Activated CD4-positive, alpha-beta T cell treated with anti-CD3 and anti-CD28 coated beads, Interleukin-10, Interleukin-2, amounts not matched to agents 100 ng/mL and 50 ng/mL, durations not matched to agents 16 hours and 8 hours (primary cell): ENCODE measurements at places on chromosomes 12 and 14.

GRCh38 chr14:56875104-56875675 lies 64.9 kb upstream of the OTX2 start:
- DNase-seq = no peak

DNA sequence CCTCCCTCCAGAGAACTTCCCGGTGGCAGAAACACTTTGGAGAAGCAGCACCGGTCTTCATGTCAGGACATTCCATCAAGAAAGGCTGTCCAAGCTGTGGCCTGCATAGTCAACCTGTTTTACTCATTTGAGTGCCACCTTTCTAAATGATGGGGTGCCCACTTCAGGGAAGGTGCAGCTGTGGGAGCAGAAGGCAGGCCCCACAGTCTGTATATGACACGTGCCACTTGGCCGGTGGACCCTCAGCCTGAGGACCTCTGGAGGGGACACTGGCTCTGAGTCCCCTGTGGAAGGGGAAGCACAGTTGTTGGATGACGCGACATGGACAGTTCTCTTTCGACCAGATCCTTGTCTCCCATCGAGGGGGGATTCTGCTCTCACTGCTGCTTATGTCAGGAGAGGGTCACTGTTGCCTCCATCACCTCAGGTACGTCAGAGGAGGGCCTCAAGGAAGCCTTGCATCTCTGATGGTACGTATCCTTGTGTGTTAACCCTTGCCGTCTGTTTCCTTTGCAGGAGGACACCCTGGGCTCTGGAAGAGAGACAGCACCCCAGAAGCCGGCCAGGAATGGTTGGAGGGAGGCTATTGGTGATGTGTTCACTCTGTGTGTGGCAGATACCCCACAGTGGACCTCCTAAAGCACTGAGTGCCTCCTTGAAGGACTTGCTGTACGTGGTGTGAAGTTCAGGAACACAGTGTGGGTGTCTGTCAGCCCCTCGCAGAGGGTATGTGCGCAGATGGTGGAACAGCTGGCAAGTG lies 132.1 kb upstream of the RTL1 start:
- no peak for DNase-seq

DNA sequence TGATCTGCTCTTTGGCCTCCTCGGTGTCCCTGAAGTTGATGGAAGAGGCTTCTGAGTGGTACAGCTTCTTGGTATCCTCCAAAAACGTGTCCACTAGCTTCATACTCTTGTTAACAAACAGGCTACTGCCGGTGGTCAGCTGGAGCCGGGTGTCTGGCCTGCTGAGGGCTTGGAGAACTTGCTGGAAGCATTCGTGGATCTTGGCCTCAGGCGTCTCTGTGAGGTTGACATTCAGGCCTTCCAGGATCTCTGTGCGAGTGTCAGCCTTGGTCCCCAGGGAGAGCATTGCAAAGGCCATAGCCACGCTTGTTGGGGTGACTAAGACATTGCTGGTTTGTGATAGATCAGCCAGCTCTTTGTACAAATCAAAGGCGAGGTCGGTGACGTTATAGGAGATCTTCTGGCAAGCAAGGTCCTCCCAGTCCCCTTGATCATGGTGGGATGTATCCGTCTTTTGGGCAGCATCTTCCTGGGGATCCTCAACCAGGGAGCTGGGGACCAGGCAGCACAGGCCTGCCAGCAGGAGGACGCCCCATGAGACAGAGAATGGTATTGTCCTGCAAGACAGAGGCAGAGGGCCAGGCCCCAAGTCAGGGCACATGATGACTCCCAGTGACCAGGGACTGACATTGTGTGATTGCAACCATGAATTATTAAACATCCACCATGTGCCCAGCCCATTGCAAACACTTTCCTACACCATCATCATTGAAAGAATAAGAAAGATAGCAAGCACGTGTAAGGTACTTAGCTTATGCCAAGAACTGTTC lies 22.1 kb downstream of the SERPINA1 start:
- DNase-seq = no peak

DNA sequence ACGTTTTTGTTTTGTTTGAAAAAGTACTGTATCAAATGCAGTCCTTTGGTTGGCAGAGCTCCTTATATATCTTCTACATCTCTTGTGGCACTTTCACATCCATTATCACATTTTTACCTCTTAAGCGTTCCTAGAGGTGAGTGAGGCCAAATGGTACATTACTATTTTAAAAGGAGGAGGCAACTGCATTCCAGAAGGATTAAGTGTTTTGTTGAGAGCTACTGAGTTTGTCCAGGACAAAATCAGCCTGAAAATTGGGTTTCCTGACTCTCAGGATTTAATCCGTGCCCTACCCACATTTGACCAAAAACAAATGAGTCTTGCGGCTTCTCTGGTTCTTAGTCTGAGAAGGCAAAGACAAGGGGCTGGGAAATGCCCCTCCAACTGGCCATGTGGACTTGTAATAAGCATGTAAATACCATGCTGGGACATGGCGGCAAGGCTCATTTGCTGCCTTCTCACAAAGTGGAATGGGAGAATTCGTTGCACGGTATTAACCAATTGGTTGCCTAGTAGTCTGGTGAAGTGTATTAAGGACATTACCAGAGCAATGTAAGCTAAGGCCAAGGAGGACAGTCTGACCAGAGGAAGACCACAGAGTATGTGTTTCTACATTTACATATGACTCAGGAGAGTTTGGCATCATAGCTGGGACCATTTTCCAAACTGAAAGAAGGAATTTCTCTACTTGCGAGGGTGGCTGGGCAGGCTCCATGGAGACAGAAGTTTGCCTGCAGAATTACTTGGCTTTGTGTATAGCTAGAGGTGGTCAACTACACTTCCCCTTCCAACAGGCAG lies 175.8 kb upstream of the PLXNC1 start:
- DNase-seq = no peak

- DNase-seq = no peak
Measured at GRCh38 chr14:26056036-26056616, 541.7 kb downstream of the NOVA1 start.

DNA sequence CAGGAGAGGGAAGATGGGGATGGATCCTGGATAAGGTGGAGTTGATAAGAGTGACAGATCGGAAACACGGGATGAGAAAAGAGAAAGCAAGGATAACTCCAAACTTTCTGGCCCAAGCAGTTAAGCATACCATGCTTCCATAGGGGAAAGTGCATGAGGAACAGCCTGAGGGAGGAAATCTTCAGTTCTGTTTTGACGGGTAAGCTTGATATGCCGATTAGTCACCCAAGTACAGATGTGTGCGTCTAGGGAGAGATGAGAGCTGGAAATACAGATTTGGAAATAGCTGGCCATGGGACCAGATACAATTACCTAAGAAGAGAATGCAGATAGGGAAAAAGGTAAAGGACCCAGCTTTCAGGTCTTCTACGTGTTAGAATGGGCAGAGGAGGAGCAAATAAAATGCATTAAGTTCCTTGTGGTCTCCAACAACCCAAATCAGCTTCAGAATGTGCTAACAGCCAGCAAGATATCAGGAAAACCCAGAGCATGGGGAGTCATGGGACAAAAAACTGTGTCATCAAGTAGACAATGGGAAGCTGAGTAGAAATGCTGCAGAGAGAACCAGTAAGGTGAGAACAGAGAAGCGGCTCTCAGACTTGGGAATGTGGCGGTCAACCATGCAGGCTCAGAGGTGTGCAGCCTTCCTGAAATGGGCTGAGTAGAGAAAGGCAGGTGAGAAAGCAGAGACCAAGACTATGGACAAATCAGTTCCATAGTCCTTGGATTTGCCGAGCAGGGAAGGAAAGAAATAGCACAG lies 56.3 kb downstream of the PPP1R36 start:
- no peak for DNase-seq

DNA sequence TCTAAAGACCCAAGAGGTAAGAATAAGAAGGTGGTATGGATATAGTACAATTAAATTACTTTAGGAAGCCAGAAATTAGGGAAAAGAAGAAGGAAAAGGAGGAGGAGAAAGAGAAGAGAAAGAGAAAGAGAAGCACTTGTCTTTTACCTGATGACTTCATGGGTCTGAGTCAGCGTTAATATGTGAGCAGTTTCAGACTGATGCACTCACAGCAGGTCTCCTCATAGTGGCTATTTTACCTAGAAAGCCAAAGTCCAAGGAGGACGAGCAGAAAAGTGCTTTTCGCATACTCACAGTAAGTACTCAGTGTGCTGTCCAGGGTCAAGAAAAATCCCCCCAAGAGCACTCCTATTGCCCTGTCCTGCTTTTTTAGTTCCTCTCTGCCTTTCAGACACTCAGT lies 222.1 kb downstream of the C12orf42 start:
- peak; percentile 16 for DNase-seq

- no peak for DNase-seq
Measured at GRCh38 chr12:23446746-23447145, 502.7 kb downstream of the SOX5 start.

DNA sequence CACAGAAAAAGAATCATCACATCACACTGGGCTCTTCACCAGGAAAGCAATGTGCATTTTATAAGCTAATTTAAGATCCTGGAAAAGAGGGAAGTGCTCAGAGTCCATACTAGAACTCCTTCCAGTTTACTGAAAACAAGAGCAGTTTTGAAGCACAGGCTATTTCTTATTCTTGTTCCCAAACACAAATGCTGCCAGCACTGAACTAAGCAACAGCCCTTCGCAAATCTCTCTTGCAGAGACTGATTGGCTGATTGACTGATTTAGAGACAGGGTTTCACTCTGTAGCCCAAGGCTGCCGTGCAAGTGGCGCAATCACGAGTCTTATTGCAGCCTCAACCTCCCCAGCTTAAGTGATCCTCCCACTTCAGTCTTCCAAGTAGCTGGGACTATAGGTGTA lies 44.8 kb downstream of the BCL2L14 start:
- no peak for DNase-seq

GRCh38 chr12:55188974-55189556 lies 31.8 kb upstream of the OR10A7 start:
- peak; percentile 73 for DNase-seq

GRCh38 chr12:61538951-61539350 lies 721.3 kb upstream of the USP15 start:
- no peak for DNase-seq

DNA sequence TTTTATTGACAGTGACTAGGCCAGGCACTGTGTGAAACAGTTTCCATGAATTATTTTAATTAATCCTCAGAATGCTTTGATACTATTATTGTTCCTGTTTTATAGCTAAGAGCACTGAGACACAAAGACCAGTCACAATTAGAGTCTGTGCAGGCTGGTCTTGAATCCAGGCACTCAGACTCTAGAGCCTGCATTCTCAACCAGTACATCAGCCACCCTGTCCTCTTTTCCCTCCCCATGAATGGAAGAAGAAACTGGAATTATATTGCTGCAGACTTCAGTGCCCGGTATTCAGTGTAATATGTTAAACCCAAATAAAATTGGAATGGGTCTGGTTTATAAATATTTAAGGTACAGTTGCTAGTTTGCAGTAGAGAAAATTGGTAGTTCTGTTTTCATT lies 303.0 kb upstream of the RGS6 start:
- DNase-seq = no peak

DNA sequence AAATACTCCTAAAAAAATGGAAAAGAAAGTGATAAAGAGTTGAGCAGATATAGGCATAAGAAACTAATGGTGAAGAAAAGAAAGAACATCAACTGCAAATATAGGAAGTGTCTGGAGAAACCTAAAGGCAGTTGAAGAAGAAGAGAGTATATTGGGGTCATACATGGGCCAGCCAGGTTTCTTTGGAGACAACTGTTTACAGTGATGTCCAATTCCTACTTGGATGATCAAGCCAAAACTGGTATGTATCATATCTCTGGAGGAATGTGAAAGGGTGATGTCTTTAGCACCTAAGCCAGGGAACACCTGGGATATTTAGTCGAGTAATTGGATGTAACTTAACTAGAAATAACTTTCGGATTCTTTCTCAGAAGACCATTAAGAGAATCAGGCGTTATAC lies 129.3 kb upstream of the FLRT2 start:
- no peak for DNase-seq

- DNase-seq = no peak
Measured at GRCh38 chr14:54685286-54685845, 118.4 kb downstream of the SAMD4A start.

DNA sequence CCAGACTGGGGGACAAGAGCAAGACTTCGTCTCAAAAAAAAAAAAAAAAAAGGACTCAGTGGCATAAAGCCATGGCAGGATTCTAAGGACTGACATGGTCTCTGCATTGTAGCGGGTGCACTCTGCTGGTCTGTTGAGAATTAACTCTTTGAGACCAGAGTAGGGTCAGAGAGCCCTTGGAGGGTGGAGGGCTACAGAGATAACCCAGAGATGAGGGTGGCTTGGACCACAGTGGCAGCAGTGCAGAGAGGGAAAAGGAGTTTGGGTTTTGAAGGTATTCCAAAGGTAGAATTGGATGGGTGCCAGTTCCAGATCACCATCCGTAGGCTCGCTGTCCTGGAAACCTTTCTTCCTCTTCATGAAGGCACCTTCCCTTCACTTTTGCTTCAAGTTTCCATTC lies 14.3 kb upstream of the DYNC1H1 start:
- no peak for DNase-seq

DNA sequence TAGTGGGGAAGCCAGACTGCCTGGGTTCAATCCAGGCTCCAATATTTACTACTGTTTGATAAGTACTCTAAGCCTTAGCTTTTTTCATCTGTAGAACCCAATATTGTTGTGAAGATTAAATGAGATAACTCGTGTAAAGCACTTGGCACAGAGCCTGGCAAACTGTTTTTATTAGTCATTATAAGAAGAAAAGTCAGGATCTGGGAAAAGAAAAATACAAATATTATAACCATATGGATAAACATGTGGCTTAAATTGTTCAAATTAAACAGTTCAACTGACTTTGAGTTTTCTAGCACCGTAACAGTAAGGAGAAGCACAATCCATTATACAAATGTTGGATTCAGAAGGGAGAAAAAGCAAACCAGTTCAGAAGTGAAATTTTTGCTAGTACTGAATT lies 22.0 kb upstream of the CDK17 start:
- no peak for DNase-seq

DNA sequence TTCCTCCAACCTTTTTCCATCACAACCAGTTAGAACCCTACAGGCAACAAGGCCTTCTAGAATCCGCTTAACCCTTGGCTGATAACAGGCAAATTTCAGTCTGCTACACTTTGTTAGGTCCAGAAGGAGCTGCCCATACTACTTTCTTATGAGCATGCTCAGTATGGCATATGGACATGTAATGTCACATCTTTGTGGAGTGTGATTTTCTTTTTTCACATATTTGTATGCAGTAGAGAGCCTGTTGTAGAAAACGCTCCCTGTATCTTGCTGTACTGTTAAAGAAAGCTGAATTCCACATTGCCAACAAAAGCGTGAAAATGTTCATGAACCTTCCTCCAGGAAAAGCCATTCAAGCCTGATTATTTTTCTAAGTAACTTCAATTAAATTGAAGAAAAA lies 196.5 kb downstream of the SLC41A2 start:
- DNase-seq = no peak
